ENCODE measurements at places on chromosomes 12 and 14. TPM values are rescaled to one million over a fixed set of nuclear protein-coding genes. Genes with fewer than 3 reads are reported as not detected.

GRCh38 chr12:6370994-6371754 lies 4.2 kb downstream of the SCNN1A start:
- no peaks in the 10 kb centered on the region for H3K36me3 ChIP-seq
- no peak overlapping the region for H3K27ac ChIP-seq
- no peak overlapping the region for H3K4me3 ChIP-seq
- no peaks in the 10 kb centered on the region for H3K4me1 ChIP-seq
- no peaks in the 10 kb centered on the region for H3K27me3 ChIP-seq

DNA sequence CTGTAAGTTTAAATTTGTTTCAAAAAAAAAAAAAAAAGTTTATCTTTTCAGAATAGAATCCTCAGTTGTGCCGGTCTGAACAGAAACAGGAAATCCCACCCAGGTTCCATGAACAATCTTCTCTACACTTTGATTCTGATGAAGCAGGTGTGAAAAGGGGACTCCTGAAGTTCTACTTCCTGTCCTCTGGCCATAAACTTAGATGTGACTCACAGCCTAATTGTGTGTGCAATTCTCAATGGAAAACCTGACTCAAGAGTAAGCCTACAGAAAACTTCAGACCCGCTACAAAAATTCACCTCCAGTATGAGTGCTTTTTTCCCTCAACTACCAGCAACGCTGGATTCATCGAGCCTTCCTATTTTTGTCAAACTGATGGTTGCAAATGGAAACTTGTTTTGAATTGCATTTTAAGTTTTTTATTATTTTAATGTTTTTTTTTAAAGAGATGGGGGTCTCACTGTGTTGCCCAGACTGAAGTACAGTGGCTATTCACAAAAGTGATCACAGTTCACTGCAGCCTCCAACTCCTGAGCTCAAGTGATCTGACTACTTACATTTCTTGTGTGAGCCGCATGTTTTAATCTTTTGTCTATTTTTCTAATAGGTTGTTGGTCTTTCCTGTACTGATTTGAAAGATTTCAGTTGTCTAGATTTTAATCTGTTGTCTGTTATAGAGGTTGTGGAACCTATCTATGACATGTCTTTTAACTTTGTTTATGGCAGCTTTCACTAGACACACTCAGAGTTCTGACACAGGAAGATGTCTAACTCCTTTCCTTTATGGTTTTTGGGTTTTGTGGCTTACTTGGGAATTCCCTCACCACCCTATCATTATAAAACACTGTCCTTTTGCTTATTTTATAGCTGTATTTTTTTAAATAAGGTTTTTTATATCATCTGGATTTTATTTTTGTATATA lies 37.6 kb downstream of the ATG14 start:
- no peak overlapping the region for H3K27ac ChIP-seq
- H3K27me3 ChIP-seq, result no peaks in the 10 kb centered on the region
- H3K4me3 ChIP-seq, result no peak overlapping the region
- H3K4me1 ChIP-seq, result no peaks in the 10 kb centered on the region

DNA sequence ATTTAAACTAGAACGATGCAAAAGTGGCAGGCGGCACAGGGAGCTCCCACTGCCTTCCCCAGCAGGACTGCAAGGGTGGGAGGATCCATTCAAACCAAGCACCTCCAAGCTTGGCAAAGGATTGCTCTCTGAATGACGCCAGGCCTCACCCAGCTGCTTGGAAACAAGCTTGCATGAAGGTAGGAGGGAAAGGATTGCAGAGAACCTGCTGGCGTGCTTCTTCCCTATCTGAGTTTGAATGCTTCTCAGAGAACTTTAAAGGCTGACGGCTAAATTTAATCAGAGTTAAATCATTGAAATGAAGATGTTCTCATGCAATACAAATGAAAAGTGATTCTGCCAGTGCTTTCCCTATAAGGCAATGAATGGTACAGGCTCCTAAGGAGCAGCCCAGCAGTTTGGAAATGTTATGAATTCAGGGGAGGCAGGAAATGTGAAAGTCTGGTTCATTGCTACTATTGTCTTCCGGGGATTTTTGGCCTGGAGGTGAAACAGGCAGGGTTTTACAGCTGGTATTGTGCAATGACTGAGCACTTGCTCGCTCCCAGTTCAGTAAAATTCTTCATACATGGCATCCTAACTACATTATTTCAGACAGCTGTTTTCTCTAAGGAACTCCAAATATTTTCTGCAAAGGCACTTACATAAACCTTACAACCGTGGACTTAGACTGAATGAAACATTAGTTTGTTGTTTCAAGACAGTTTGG lies 31.9 kb upstream of the DUSP6 start:
- H3K27ac ChIP-seq, result peak overlapping the region; percentile 57
- H3K36me3 ChIP-seq, result no peaks in the 10 kb centered on the region
- H3K4me3 ChIP-seq, result no peak overlapping the region
- H3K4me1 ChIP-seq, result peaks cover 3% of the 10 kb centered on the region
- no peak for DNase-seq

- H3K4me3 ChIP-seq, result no peak overlapping the region
- no peak overlapping the region for H3K27ac ChIP-seq
- no peaks in the 10 kb centered on the region for H3K4me1 ChIP-seq
- no peaks in the 10 kb centered on the region for H3K27me3 ChIP-seq
These were observed 472.0 kb downstream of the TMTC2 start for GRCh38 chr12:83158613-83159207.

GRCh38 chr12:126617312-126617711 lies 1552.1 kb downstream of the AACS start:
- H3K27ac ChIP-seq, result no peak overlapping the region
- no peak for DNase-seq
- H3K4me1 ChIP-seq, result no peaks in the 10 kb centered on the region
- H3K4me3 ChIP-seq, result no peak overlapping the region
- H3K36me3 ChIP-seq, result no peaks in the 10 kb centered on the region
- no peaks in the 10 kb centered on the region for H3K27me3 ChIP-seq

- H3K4me1 ChIP-seq, result no peaks in the 10 kb centered on the region
- DNase-seq, result no peak
- H3K4me3 ChIP-seq, result no peak overlapping the region
- no peaks in the 10 kb centered on the region for H3K36me3 ChIP-seq
- no peak overlapping the region for H3K27ac ChIP-seq
These were observed 291.4 kb downstream of the NAV3 start for GRCh38 chr12:78121969-78122610.

DNA sequence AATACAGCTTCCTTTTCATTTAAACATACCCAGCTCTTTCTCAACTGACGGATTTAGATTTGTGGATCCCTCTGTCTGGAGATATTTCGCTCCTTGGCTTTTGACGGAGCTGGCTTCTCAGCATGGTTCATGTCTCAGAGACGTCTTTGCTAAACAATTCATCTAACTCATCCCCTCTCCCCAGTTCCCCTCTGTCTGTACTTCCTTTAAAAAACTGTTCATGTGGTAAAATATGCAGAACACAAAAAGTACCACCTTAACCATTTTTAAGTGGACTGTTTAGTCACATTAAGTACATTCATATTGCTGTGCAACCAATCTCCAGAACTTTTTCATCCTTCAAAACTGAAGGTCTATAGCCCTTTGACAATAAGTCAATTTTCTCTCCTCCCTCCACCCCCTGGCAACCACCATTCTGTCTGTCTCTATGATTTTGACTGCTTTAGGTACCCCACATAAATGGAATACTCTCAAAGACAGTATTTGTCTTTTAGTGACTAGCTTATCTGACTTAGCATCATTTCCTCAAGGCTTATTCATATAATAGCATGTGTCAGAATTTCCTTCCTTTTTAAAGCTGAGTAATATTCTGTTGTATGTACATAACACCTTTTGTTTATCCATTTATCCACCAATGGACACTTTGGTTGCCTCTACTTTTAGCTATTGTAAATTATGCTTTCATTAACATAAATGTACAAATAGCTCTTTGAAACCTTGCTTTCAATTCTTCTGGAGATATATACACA lies 399.8 kb upstream of the SOX5 start:
- no peaks in the 10 kb centered on the region for H3K27me3 ChIP-seq
- H3K4me3 ChIP-seq, result no peak overlapping the region
- H3K4me1 ChIP-seq, result no peaks in the 10 kb centered on the region
- H3K36me3 ChIP-seq, result peaks cover under 1% of the 10 kb centered on the region
- DNase-seq, result no peak

- peak within 1 kb of the TSS; percentile 86 for H3K27ac ChIP-seq
- peak; percentile 91 for DNase-seq
- no peaks in the 10 kb centered on the region for H3K4me1 ChIP-seq
- peak within 1 kb of the TSS; percentile 80 for H3K4me3 ChIP-seq
- no peaks in the 10 kb centered on the region for H3K36me3 ChIP-seq
These were observed at the start of gene NUAK1 for GRCh38 chr12:106138633-106139421. Gene NUAK1 (minus strand): TSS chr12:106138954. CDS start chr12:106138653, 301 bp downstream.

DNA sequence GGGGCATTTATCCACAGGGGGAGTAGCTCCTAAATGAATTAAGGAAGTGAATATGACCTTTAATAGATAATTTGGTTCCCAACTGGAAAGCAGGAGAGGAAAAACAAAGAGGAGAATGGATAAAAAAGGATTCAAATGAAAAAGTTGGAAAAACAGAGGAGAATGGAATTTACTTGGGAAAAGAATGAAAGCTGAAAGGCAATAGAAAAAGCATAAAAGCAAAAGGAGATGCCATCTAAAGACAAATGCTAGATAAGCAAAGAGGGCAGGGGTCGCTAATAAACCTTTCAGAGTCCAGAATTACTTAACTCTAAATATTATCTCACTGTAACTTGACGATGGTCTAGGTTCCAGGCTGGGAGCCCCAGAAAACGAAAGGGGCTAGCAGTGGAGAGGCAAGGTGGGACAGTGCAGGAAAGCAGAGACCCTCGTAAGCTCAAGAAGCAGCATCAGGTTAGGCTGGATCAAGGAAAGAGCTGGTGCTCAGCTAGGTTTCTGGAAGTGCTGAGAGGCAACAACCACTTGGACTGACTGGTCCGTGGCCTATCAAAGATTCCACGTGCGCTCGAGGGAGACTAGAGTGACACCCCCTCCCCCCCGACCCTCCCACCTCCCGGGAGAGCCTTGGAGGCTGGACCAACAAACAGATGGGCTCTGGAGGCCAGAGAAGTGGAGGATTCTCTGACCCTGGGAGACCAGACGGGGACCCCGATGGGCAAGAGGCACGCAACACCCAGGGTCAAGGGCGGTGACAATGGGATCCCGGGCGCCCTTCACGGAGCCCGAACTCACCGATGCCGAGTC lies 1.2 kb downstream of the SLC2A13 start:
- no peak overlapping the region for H3K27ac ChIP-seq
- H3K4me1 ChIP-seq, result no peaks in the 10 kb centered on the region
- H3K36me3 ChIP-seq, result no peaks in the 10 kb centered on the region
- no peaks in the 10 kb centered on the region for H3K27me3 ChIP-seq
- peak overlapping the region; percentile 69 for H3K4me3 ChIP-seq

DNA sequence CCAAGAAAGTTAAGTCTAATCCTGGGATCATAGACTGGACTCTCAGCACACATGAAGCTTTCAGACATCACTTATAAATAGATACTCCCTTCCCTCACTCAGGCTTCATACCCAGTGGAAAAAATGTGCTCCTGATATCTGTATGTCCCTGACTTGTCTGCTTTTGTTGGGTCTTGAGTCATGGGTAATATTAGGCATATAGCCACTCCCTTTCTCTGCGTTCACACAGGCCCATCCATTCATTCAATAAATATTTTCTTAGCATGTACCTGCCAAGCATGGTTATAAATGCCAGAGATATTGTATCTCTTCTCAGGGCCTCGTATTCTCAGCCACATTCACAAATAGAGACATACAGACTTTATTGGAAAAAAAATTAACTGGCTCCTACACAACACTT lies 43.5 kb downstream of the COX16 start:
- H3K36me3 ChIP-seq, result no peaks in the 10 kb centered on the region
- H3K4me3 ChIP-seq, result no peak overlapping the region
- no peaks in the 10 kb centered on the region for H3K4me1 ChIP-seq

- no peaks in the 10 kb centered on the region for H3K36me3 ChIP-seq
- no peaks in the 10 kb centered on the region for H3K4me1 ChIP-seq
- no peaks in the 10 kb centered on the region for H3K27me3 ChIP-seq
These were observed 8.2 kb downstream of the CAMKK2 start for GRCh38 chr12:121288158-121288845.

DNA sequence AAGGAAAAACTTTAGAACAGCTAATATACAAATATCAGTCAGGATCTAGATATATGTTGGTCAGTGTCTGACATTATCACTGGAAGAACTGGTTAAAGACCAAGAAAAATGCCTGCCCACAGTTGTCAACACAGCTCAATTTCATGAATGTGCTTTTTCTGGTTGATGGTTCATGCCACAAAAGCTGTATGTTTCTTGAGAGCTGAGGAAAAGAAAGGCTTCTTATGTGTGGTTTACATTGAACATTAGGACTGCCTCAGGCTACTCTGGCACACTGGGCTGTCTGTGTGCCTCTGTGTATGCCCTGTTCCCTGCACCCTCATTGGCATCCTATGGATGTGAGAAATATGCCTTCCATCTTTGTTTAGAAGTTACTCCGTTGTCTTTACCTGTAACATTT lies 218.8 kb upstream of the RGS6 start:
- no peak for DNase-seq
- H3K27ac ChIP-seq, result no peak overlapping the region
- no peak overlapping the region for H3K4me3 ChIP-seq
- H3K4me1 ChIP-seq, result peaks cover 8% of the 10 kb centered on the region

Gene POTEG
- total RNA-seq, result not detected

Gene CHURC1
- total RNA-seq, result 75.6 TPM

Gene ACSS3
- 24.6 TPM for total RNA-seq

Gene TRIAP1
- total RNA-seq, result 14.1 TPM

Measured in aorta (tissue), 5 donors.